Hepatic stellate cell (primary cell): ENCODE measurements at places on chromosomes 3 and 15.

DNA sequence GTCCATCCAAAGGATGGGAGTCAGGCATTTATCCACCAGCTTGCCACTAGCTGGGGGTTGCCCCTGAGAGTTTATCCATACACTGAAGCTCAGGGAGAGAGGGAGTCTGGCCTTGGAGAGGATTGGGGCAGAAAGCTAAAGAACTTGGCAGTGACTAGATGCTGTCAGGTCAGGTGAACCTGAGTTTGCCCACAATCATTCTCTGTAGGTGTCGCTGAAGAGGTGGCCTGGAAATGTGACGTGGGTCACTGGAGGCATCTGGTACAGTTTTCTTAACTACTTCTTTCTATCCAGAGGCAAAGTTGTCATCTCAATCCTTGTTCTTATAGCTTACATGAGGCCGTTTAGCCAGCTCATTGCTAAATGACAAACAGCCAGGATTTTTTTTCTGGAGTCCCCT, 298.0 kb upstream of the CTNNB1 start:
- no peak for DNase-seq

- DNase-seq, result no peak
Measured at GRCh38 chr3:184360070-184360928, 1.1 kb downstream of the CLCN2 start.

- no peak for DNase-seq
Measured at GRCh38 chr3:178526291-178526690, 9.9 kb upstream of the KCNMB2 start.

DNA sequence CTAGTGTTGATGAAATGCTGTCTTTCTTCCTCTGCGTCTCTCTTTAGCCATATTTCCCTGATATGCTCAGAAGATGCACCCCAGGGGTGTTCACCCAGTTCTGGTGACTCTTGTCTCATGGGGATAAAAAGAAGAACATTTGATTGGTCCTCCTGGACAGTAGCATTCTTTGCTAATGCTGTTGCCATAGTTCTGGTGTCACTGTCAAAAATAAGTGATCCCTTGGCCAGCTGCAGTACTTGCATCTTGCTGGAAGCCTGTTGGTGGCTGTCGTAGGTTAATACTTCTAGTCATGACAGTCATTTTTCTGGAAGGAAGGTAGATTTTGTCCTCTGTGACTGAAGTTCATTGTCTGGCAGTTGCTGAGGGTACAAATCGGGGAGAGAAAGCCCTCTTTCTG, 124.5 kb downstream of the UNC13C start:
- no peak for DNase-seq

DNA sequence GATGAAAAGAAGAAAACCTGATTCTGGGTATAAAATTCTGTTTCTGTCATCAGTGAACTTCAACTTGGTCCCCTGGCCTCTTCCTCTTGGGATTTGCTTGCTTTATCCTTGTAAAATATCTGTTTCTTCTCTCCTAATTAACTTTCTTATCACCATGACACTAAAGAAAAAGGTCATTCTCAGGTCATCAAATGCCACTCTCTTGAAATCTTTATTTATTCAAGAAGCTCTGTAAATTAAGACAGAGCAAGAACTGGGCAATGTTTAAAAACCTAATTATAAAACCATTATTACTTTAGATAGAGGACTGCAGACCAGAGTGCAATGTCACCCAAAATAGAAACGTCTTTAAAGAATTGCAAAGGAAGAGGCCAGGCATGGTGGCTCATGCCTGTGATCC, 6.0 kb upstream of the LIPC start:
- no peak for DNase-seq

GRCh38 chr15:83477172-83477807, 30.1 kb downstream of the SH3GL3 start:
- DNase-seq, result no peak

DNA sequence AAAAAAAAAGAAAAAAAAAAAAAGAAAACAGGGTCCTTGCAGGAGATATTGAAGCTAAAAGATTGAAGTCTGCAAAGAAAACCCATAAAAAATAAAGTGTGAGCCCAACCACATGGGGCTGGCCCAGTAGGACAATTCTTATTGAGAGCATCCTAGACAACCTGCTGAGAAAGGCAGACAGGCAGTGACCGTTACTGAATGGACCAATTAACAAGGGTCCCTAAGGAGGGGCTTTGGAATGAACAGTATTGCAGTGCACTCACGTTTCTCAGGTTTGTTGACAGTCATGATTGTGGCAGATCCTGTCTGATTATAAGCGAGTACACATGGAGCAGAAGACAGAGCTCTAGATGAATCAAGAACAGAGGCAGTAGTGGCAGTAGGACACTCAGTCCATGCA, 168.6 kb downstream of the LSAMP start:
- DNase-seq, result no peak

- DNase-seq, result peak; percentile 76
Measured at GRCh38 chr3:125045965-125046364, 9.8 kb downstream of the HEG1 start.

GRCh38 chr3:123803521-123803920, 80.6 kb downstream of the MYLK start:
- DNase-seq, result no peak

- DNase-seq, result no peak
Measured at GRCh38 chr3:195806211-195806915, 5.4 kb downstream of the MUC4 start.

- no peak for DNase-seq
Measured at GRCh38 chr3:111335512-111336303, 206.3 kb upstream of the CD96 start.

GRCh38 chr15:79952329-79952728, 18.7 kb downstream of the BCL2A1 start:
- DNase-seq, result no peak

- DNase-seq, result no peak
Measured at GRCh38 chr3:120147072-120147871, 53.0 kb upstream of the GSK3B start.

DNA sequence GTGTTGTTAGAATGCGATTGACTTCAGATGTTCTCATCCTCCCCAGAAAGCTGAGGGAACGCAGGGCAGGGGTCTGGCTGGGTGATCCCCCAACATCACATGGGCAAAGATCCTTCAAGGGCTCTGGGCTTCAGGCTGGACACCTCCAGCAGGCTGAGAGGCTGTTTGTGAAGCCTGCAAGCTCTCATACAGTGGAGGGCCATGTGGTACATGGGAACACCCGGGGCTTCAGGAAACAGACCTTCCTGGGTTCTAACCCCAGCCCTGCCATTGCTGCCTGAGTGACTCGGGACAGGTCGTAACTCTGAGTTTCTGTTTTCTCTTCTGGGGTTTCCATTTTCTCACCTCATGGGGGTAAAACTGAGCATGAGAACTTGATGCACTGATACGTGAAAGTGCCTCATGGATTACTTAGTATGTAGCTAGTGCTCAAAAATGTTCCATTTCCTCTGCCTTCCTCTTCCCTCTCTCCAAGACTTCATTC, 81.2 kb downstream of the TLE3 start:
- DNase-seq, result no peak

GRCh38 chr3:150775001-150775599, 12.1 kb upstream of the SIAH2 start:
- DNase-seq, result peak; percentile 76

- no peak for DNase-seq
Measured at GRCh38 chr3:193773266-193774220, 180.5 kb downstream of the OPA1 start.

GRCh38 chr15:33492434-33493052, 181.8 kb downstream of the RYR3 start:
- no peak for DNase-seq

- no peak for DNase-seq
Measured at GRCh38 chr15:55250392-55250791, 39.2 kb downstream of the RAB27A start.

- no peak for DNase-seq
Measured at GRCh38 chr3:55804170-55805095, 317.3 kb upstream of the WNT5A start.

DNA sequence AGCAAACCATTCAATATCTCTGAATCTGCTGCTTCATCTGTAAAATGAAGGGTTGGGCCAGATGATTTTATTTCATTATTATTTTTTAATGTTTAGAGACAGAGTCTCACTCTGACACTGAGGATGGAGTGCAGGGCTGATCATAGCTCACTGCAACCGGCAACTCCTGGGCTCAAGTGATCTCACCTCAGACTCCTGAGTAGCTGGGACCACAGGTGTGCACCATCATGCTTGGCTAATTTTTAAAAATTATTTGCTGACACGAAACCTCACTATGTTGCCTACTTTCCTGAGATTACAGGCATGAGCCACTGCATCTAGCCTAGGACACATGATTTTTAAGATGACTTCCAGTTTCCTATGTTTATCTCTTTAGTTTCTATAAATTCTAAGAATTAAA, 105.8 kb downstream of the P3H2 start:
- DNase-seq, result no peak

- DNase-seq, result no peak
Measured at GRCh38 chr3:86420990-86421739, 569.8 kb downstream of the VGLL3 start.

GRCh38 chr15:71296315-71296679, 181.0 kb downstream of the THSD4 start:
- DNase-seq, result no peak

DNA sequence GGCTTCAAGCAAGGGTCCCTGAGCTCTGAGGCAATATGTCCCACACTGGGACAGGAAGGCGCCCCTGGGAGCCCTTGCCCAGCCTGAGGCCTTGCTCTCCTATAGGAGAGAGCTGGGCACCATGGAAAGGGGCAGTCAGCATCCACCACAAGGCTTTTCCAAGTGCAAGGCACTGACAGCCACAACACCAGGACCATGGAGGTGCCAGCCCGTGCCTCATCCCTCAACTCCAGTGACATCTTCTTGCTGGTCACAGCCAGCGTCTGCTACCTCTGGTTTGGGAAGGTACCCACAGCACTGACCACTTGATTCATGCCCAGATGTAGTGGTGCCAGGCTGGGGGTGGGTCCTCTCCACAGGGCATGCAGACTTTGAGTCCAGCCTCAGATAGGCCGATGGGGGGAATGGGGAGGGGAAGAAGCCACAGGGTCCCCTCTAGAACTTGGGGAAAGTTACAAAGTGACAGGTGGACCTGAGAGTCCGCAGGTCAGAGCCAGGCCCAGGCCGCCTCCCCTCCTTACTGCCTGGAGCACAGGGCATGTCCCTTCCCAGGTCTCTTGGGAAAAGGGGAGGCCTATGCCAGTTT, 11.8 kb downstream of the VILL start:
- no peak for DNase-seq

- no peak for DNase-seq
Measured at GRCh38 chr3:197068077-197068476, 38.5 kb upstream of the MELTF start.

DNA sequence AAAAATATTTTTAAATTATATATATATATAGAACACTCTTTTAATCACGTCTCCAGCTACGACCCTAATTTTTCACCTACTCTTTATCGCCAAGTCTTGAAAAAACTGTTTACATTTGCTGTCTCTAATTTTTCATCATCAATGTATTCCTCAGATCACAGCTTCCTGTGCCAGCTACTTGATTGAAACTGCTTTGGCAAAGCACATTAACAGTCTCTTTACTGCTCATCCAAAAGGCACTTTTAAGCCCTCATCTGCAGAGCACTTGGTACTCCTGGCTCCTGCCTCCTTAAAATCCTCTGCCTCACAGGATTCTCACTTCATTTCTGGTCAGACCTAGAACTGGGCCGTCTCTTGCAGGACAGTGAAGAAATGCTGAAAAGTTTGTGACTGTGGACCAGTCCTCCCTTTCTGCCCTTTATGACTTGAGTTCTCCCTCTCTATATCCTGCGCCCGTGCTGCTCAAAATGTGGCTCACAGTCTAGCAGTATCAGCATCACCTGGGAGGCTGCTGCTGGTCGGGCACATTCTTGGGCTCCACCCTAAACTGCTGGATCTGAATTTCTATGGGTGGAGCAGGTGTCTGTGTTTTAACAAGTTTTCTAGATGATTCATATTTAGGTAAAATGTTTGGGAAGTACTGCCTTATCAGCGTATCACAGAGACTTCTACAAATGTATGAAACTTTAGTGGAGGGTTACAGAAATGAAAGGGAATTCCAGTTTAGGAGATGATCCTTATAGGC, 196.8 kb downstream of the ADAMTSL3 start:
- no peak for DNase-seq

DNA sequence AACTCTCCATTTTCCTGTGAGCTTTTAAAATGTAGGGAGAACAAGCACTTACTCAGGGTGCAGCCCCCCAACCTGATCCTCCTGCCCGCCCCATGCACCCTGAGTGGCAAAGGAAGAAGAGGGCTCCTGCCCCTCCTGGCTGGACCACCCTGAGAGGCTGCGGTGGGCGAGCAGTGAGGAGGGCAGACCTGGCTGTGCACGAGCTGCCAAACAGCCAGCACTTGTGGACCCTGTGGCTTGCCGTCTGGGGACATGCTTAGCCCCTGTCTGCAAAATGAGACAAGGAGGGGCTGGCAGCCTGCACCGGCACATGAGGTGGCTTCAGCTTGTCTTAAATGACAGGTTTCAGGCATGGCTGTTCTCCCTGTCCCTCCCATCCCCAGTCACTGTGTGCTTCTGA, 18.6 kb downstream of the ATP10A start:
- no peak for DNase-seq

GRCh38 chr3:158642005-158642404, 2.3 kb upstream of the GFM1 start:
- DNase-seq, result no peak

GRCh38 chr15:80856809-80857377, 77.7 kb downstream of the CEMIP start:
- no peak for DNase-seq
